ENCODE measurements at places on chromosomes 12 and 14.
A peak's percentile ranks its signal among the peaks of the same experiment; 100 is the strongest.

GRCh38 chr12:5626151-5626550 is 194.2 kb downstream of the NTF3 start:
- no peak for DNase-seq

- no peak for DNase-seq
These were observed 2.3 kb upstream of the PRPH start for GRCh38 chr12:49292729-49293055.

DNA sequence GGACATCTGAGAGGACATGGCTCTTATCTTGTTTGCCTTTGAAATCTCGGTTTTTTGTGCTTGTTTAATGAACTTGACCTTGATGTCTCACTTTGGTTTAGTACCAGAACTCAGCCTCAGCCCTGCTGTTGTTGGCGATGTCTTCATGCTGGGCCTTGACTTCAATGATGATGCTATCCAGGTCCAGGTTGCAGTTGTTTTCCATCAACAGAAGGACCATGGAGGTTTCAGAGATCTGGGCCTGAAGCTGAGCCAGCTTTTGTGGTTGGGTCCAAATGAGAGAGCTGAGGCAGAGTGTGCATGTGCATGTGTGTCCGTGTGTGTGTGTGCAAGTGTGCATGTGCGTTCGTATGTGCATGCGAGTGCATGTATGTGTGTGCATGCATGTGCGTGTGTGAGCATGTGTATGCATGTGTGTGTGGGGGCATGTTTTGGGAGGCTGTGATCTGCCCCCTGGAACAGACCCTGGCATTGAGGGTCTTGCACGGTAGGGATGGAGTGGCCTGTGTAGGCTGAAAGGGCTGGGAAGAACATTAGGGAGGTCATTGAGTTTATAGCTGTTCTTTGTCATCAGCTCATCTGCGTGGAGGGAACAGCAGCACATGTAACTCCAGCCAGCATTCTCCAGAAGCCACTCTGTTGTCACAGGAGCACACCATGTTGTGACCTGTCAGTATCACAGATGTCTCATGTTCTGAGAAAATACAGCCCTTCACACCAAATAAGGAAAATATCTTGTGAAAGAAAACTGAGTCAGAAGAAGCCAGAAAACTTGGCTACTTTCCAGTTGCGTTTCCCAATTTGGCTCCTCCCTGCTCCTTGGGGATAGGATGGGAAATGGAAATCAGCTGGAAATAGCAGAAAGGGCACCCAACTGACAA is 10.0 kb upstream of the KRT82 start:
- DNase-seq = no peak

- no peak for DNase-seq
These were observed 141.2 kb downstream of the STXBP6 start for GRCh38 chr14:24908592-24909236.

DNA sequence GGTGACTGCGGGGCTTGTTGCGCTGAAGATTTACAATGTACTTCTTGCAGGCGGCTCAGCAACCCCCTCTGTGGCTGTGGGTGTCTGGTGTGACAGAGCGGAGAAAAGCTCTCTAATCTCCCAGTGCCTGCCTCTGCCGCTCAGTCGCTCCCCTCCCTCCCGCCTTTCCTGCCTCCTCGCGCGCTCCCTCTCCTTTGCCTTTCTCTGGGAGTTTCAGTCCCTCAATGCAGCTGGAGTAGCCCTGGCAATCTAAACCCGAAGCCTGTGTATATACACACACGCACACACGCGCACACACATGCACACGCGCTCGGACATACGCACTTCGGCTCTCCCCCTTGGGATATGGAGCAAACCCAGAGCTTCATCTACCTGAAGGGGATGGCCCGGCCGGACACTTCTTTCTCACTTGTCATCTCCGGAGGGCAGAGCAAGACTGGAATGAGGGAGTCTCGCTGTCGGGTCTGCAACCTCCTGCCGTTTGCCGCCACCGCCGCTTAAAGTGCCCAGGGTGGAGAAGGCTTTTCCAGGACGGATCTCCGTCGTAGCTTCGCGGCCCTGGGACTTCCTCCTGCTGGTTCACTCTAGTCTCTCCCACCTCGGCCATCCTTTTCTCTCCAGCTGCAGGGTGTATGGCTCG is 599 bp upstream of the TRHDE start:
- DNase-seq = peak; percentile 92

- DNase-seq = peak; percentile 90
These were observed 178.5 kb upstream of the OR4E1 start for GRCh38 chr14:21852061-21852664.

DNA sequence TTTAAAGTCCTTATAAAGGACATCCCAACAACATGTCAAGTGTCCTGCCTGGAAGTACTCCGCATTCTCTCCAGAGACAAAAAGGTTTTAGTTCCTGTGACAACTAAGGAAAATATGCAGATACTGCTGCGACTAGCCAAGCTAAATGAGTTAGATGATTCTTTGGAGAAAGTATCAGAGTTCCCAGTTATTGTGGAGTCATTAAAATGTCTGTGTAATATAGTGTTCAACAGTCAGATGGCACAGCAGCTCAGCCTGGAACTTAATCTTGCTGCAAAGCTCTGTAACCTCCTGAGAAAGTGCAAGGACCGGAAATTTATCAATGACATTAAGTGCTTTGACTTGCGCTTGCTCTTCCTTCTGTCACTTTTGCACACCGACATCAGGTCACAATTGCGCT is 40.2 kb downstream of the RIC8B start:
- DNase-seq = no peak

All from endodermal cell (in vitro differentiated cells).